Cardiac atrium fibroblast (primary cell): ENCODE measurements at places on chromosomes 6 and 20. TPM values are rescaled to one million over a fixed set of nuclear protein-coding genes. Genes with fewer than 3 reads are reported as not detected.

The DLGAP4 gene
- 14.6 and 26.7 TPM in 2 replicates for total RNA-seq

The EEF1E1 gene
- total RNA-seq: 12.6 and 52.8 TPM in 2 replicates

The PHACTR1 gene
- under 0.01 and 1.5 TPM in 2 replicates for total RNA-seq

The KIF13A gene
- 13.5 and 19.1 TPM in 2 replicates for total RNA-seq

The MEI4 gene
- not detected in 2 replicates for total RNA-seq

The FAXC gene
- total RNA-seq: 1.5 TPM in 1 of 2 replicates, not detected in the other

The CRISP2 gene
- not detected in 2 replicates for total RNA-seq

The STXBP5 gene
- 47.8 and 59.0 TPM in 2 replicates for total RNA-seq

The CCDC167 gene
- total RNA-seq: 59.2 and 69.3 TPM in 2 replicates

The RHAG gene
- not detected in 2 replicates for total RNA-seq

The NT5E gene
- total RNA-seq: 55.4 and 60.1 TPM in 2 replicates

The SLC17A3 gene
- total RNA-seq: not detected in 2 replicates

The MED23 gene
- 13.2 and 18.0 TPM in 2 replicates for total RNA-seq

The REM1 gene
- total RNA-seq: 2.8 and 3.4 TPM in 2 replicates

The COL20A1 gene
- total RNA-seq: not detected in 2 replicates

The OR2J3 gene
- not detected in 2 replicates for total RNA-seq

The LTB gene
- total RNA-seq: not detected in 2 replicates

The GRM4 gene
- not detected in 2 replicates for total RNA-seq

The MAS1 gene
- not detected in 2 replicates for total RNA-seq

The RPS6KA2 gene
- total RNA-seq: 218 and 245 TPM in 2 replicates

The CLVS2 gene
- not detected in 2 replicates for total RNA-seq

The SOX18 gene
- total RNA-seq: 0.36 and 1.8 TPM in 2 replicates

The MCCD1 gene
- not detected in 2 replicates for total RNA-seq

The SLC12A5 gene
- total RNA-seq: 2.5 TPM in 1 of 2 replicates, not detected in the other

The BTN1A1 gene
- not detected in 2 replicates for total RNA-seq

The NINL gene
- 3.2 and 7.8 TPM in 2 replicates for total RNA-seq

The TSBP1 gene
- not detected in 2 replicates for total RNA-seq

The TRIM31 gene
- total RNA-seq: not detected in 2 replicates

The MYL9 gene
- 97.7 and 116 TPM in 2 replicates for total RNA-seq

The ARG1 gene
- total RNA-seq: not detected in 2 replicates

The PPP1R16B gene
- 0.49 and 0.54 TPM in 2 replicates for total RNA-seq

The OR2B6 gene
- not detected in 2 replicates for total RNA-seq

The EPPIN gene
- total RNA-seq: not detected in 2 replicates

The HRH3 gene
- not detected in 2 replicates for total RNA-seq

The DLL1 gene
- total RNA-seq: under 0.01 and 0.16 TPM in 2 replicates

The NRSN1 gene
- total RNA-seq: not detected in 2 replicates

The CLIC5 gene
- not detected in 2 replicates for total RNA-seq

The GNMT gene
- total RNA-seq: not detected in 2 replicates

The POU5F1 gene
- total RNA-seq: not detected in 2 replicates

The RGS17 gene
- 1.8 and 4.0 TPM in 2 replicates for total RNA-seq

The RBPJL gene
- total RNA-seq: not detected in 2 replicates

The FAM209B gene
- total RNA-seq: not detected in 2 replicates

The GHRH gene
- total RNA-seq: not detected in 2 replicates

The ZNF311 gene
- total RNA-seq: 0.97 and 1.1 TPM in 2 replicates

The SPATS1 gene
- total RNA-seq: not detected in 2 replicates

The TRIM27 gene
- 49.8 and 50.5 TPM in 2 replicates for total RNA-seq

The MUCL3 gene
- total RNA-seq: not detected in 2 replicates

The GTSF1L gene
- total RNA-seq: not detected in 2 replicates
